ENCODE measurements at places on chromosomes 3 and 15.
A peak's percentile ranks its signal among the peaks of the same experiment; 100 is the strongest.

DNA sequence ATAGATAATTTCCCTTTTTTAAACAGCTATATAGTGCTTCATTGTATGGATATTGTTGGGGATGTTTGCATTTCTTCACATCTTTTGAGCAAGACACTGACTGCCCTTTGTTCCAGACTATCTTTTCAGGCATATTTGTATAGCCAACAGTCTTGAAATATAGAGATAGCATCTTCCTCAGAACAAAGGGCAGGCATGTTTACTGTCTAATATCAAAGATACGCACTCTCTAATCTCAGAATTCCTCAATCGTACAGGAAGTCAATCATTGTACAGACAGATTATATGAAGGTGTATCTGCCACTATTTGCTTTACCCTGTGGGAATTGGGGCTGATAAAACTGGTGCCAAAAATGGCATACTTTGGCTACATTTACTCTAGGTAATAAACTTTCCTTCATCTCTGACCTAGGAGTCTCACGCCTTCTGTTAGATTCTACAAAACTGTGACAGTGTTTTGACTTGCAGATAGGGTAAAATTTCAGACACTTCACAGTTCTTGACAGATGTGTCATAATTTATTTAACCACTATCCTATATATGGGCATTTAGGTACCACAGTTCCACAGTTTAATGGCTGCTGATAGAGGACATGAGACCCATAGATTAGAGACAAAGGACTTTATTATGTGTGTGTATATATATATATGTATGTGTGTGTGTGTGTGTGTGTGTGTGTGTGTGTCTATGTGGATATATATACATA, 321.0 kb downstream of the IGSF11 start:
- DNase-seq, result no peak

- DNase-seq, result no peak
Observed at GRCh38 chr15:38243278-38244055, 9.2 kb upstream of the SPRED1 start.

DNA sequence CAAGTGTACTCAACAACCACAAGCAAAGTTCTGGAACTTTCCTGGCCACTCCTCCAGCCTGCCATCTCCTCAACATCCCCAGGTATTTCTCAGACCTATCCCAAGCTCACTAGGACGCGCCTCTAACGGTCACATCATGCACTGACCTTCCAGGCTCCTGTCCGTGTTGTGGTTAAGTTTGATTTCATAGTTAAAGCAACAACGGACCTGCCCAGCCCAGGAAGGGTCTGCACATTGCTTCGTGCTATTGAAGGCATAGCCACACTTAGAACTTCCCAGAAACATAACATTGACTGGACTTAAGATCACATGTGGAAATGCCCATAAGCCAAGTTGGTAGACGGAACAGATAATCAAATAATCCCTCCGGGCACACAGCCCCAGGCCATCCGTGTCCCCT, 85.1 kb downstream of the OCA2 start:
- no peak for DNase-seq

DNA sequence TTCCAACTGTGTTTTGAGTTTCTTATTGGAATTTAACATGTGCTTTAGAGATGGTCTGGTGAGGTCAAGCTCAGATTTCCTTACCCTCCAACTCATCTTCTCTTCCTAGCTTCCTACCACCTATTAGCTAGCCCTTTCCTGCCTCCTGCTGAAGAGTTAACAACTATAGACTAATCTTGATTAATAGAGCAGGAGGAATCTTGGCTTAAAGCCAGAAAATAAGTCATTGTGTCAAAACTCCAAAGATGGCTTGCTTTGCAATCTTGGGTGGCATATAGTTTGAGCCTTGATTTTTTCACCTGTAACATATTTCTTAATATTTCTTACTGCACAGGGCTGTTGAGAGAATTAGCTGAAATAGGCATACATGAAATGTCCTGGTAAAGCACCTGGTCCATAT, 27.3 kb downstream of the BCL2L10 start:
- no peak for DNase-seq

DNA sequence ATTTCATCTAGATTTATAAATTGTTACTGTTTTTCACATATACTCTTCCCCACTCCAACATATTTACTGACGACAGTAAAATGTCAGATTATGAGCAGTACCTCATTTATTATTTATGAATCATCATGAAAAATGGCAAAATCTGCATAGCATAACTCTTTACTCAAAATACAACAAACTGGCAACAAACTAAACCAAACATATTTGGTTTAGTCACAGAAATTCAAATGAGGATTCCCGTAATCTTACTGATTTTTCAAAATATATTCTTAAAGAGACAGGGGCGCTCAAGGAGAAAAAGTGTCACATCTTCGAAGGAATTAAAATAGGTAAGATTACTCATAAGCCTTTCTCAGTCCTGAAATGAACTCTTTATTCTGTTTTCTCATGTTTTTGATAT, 3.0 kb upstream of the GPR87 start:
- no peak for DNase-seq

- no peak for DNase-seq
Observed at GRCh38 chr3:155449613-155450267, 156.3 kb upstream of the STRIT1 start.

GRCh38 chr3:52277972-52278509, 408 bp downstream of the WDR82 start:
- DNase-seq, result no peak

DNA sequence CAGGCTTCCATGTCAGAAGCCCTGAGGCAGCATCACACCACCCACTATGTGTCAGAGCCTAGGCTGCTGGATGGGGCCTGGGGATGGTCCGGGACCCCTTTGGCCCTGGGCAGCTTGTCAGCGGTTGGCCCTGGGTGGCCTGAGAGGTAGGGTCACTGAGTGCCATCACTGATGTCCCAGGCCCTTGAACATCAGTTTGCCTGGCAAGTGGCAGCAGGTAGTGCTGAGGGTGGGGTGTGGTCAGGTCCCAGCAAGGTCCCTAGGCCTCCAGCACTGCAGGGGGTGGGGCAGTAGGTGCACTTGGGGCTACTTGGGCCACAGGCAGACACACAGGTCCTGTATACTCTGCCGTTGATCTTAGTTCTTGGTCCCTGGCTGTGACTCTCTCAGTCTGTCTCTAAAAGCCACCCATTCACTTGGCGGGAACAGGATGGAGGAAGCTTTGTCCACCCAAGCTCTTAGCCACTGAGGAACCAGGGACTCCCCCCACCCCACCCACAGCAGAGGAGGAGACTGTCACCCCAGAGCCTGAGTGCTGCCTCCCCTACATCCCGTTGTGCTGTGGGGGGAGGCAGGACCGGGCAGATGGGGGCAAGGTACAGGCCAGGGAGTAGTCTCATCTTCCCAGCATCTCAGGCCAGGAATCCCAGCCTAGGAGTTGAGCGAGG, 5.8 kb downstream of the GNAI2 start:
- no peak for DNase-seq

DNA sequence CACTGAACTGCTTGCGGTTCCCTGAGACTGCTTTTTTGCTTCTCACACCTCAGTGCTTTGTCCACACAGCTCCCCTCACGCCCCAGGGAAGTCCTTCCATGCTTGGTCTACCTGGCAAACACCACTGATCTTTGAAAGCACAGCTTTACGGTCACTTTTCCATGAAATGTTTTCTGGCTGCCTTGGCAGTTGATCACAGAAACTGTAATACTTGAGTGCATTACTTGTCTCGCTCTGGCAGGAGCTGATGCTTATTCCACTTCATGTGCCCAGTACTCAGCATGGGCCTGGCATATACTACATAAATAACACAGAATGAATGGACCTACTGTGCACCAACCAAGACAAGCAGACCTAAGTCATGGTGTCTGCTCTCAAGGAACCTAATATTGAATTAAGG, 121.1 kb downstream of the MEX3B start:
- DNase-seq, result no peak

DNA sequence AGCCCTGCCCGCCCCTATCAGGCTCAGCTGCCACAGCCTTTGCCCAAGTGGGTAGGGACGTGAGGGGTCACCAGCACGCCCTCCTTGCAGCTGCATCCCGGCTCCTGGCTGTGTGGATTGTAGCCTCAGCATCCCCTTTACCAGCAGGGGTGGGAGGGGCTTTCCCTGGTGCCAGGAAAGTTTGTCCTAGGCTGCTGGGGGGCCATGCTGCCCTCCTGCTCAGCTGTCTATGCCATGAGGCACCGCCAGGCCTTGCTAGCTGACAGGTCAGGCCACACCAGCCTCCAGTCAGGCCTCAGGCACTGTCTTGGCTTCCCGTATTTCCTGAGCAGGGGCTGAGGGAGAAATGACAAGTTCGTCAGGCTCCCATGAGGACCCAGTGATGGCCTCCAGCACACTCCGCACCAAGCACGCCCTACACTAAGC, 32.3 kb downstream of the TKT start:
- DNase-seq, result no peak

DNA sequence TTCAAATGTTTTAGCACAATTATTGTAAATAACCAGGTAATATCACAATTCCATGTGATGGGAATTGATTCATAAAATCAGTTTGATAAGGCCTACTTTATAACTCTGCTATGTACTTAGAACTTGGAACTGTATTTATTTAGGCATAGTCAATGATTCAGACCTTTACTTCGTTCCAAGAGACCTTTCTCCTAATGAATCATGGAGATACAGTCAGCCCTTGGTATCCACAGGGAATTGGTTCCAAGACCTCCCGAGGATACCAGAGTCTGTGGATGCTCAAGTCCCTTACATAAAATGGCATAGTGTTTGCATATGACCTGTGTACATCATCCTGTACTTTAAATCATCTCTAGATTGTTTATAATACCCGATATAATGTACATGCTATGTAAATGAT, 60.8 kb upstream of the UMPS start:
- no peak for DNase-seq

DNA sequence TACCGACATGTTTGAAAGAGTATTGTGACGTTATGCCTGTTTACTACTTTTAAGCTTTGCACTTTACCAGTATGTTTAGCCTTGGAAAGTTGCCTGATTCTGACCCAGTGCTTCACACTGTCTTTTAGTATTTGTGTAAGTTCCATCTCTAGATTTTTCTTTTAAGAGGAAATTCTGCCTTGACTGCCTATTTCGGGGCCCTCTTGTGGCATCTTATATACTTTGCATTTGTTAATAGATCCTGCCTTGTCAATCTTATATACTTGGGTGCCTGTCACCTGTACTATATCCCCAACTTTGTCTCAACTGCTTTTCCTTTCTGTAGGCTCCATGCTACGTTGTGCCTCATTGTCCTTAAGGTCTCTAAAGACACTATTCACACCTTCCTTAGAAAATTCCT, 244.6 kb downstream of the STXBP5L start:
- DNase-seq, result no peak

GRCh38 chr3:129248286-129248979, 973 bp upstream of the COPG1 start:
- no peak for DNase-seq

DNA sequence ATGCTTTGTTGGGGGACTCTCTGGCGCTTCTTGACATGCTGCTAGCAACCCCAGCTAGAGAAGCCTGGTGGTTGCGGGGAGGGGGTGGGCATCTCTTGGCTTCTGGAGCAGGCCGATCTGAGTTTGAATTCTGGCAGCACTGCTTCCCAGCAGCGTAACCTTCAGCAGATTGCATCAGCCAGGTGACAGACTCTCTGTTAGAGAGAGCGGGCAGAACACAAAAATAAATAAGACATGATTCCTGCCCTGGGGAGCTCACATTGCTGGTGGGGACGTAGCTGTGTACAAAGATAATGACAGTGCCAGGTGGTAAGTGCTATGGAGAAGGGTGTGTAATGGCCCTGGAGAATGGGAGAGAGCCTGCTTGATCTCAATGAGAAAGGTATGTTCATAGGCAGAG, 87.4 kb downstream of the THSD4 start:
- no peak for DNase-seq

- no peak for DNase-seq
Observed at GRCh38 chr3:158991146-158991705, 189.4 kb downstream of the MFSD1 start.

DNA sequence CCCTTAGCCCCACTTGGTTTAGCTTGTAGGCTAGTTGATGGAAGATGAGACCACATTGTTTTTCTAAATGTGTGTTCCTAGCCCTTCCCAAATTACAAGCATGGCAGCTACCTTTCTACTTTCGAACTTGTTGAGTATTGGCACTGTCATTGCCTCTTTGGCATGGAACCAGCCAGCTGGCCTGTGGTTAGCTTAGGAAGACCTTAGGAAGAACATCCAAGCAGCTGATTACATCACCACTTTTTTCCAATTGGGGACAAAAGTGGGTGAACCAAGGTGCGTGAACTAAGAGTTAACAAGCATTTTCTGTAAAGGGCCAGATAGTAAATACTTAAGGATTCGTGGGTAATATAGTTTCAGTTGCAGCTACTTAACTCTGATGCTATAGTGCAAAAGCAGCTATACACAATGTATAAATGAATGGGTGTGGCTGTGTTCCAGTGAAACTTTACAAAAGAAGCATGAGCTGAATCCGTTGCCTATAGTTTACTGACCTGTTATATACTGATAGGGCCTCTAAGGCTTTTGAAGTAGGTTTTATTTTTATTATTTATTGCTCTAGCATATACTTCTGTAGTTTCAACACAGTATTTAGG, 8.5 kb downstream of the KLHL18 start:
- no peak for DNase-seq

GRCh38 chr3:10986592-10986991, 6.0 kb upstream of the SLC6A1 start:
- DNase-seq, result no peak

DNA sequence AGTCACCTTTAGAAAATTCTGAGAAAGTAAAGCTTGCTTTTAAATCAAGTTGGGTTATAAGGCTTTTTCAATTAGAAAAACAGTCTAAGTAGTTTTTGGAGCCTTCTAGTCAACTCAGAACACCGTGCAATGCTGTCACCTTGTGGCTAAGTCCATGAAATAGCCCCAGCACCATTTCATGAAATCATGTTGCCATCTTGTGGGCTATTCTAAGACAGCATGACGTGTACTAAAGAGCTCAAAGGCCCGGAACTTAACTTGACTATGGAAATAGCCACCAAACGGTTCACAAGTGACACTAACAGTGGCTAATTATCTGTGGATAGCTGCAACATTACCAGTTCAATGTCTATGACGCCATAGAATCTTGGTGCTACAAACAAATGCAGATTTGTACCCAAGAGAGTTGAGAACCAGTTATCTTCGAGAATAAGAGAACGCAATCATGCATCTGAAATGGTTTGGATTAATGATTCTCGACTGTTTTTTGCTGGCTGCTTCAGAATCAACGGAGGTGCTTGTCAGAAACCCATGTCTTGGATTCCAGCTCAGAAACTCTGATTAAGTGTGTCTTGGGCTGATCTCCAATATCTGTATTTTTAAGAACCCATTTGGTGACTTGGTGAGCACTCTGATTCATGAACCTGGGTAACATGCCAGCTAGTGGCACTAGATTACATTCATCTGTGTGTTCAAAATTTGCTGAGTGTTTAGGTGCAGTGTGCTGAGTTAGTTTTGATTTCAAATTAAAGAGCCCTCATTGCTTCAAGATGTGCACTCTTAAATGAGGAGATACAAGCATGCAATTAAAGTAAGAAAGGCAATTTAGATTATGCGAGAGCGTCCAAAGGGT, 111.2 kb upstream of the MCTP2 start:
- DNase-seq, result peak; percentile 78
